ENCODE measurements at places on chromosomes 13 and 19. TPM values are rescaled to one million over a fixed set of nuclear protein-coding genes. Genes with fewer than 3 reads are reported as not detected.
A peak's percentile ranks its signal among the peaks of the same experiment; 100 is the strongest.

GRCh38 chr13:42486711-42487198, 87.2 kb upstream of the TNFSF11 start:
- peak; percentile 94 for DNase-seq

DNA sequence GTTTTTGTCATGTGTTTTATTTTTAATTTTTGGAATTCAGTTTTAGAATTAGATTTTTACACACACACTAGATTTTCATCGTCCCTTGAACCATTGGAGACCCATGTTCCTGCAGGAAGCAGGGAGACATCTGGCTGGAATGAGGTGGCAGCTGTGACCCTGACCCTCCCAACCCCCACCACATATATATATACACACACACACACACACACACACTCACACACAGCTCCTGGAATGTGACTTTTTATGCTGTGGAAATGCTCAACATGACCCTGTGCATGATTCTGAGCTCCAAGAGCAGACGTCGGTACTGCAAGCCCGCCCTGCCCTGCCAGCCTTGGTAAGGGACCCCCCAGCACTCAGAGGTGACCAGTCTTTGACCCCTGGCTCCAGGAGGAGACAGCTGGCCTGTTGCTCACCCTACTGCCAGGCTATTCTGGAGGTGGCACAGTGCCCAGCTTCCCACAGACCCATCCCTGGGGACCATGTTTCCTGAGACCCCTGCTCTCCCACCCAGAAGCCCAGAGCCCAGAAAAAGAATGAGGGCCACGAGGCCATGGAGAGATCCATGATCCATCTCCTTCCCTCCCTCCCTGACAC, 103.2 kb upstream of the VSTM2B start:
- DNase-seq, result no peak

DNA sequence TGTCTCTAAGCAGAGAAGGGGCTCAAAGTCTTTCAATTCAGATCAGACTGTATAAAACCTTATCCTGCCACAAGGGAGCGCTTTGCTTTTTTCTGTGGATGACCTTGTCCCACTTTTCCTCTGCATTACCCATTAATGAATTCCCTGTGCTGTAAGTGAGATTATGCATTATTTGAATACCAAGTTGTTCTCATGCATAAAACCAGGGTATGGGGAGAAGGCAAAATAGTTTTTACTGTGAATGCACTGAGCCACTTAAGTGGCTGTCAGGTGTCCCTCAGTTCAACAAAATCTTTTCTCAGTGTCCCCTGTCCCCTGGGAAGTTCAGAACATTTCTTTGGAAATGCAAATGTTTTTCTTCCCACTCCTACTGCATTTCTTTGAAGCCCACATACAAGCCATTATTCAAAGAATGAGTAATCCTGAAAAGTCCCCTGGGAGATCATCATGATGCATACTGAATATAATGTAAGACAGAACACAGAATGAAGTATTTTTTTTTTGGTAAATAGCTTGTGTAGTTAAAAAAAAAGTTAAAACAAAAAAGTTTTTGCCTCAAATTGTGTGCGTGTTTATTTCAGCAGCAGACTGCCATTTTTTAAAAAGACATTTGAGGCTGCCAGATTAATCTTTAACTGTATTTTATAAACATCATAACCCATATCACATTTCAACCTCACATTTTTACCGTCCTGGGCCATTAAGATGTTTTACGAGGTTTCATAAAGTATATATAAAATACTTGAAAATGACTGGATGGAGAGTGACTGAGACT, 506.7 kb upstream of the PCDH9 start:
- DNase-seq, result peak; percentile 13

DNA sequence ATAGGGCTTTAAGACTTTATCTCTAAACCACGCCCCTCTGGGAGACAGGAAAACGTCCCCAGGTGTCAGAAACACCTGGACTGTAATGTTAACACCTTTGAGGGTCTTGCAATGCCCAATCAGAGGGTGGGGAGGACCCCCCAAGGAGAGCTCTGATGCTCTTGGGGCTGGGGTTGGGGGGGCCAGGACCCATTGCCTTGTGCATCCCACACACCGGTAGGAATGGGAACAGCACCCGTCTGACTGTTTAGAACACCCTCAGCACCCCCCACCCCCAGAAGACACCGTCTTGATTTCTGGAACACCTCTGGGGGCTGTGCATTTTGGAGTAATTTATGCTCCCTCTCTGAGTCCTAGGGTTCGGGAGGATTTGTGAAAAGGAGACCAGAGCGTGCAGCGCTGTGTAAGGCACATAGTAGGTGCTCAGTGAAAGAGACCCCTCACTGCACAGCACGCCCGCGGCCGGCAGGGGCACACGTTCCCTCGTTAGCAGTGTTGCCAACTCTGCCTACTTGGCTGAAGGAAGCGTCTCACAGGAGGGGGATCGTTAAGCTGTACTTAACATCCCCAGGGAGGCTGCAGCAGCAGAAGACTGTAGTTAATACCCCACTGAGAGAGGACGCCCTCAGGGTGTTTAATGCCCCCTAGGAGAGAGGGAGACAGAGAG, 2.8 kb upstream of the ERFL start:
- DNase-seq, result no peak

DNA sequence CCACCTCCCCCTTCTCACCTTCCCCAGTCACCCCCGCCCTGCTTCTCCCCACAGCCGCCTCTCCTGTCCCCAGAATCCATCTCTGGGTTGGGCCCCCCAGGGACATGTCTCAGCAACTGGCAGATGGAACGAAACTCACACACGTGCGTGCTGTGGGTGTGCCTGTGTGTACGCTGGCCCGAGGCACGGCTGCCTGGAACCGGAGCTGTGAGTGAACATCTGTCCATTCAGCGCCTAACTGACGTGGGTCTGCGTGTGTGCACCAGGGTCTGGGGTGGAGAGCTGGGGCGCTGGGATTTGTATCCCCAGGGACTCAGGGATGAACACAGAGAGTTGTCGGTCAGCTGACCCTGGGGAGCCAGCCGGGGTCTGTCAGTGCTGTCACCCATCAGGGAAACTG, 752 bp upstream of the HAS1 start:
- DNase-seq, result peak; percentile 39

DNA sequence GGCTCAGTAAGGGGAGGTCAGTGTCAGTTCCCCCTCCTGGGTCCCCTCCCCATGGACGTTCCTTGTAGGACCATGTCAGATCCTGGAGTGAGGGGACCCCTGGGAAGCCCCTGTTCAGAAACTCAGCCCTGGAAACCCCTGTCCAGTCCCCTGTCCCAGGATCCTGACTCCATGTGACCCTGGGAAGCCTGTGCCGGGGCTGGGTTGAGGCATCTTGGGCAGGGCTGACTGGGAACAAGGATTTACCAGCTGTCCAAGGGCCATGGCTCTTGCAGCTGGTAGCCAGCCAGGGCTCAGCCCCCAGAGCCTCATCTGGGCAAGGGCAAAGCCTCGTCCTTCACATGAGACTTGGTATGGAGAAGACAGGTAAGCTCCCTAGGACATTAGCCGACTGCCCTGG, 25.1 kb downstream of the CEACAM4 start:
- no peak for DNase-seq

DNA sequence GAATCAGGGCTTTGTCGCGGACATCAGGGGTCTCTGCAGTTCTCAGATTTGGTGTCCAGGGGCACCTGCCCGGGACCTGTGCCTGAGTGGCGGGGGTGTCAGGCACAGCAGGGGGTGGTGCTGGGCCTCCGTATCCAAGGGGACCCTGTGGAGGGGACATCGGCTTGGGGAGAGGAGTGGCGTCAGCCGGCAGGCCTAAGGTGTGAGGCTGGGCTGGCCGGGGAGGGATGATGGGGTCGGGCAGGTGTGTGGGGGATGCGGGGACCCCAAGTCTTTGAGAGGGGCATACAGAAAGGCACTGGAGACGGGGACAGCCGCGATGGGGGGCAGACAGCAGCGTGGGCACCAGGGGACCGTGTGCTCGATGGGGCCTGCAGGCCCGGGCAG, 2.5 kb downstream of the EFNA2 start:
- DNase-seq, result no peak

The LILRA1 gene
- total RNA-seq, result not detected

The KIR2DL1 gene
- not detected for total RNA-seq
